Natural killer cell (primary cell): ENCODE measurements at places on chromosomes 2 and 18. TPM values are rescaled to one million over a fixed set of nuclear protein-coding genes. Genes with fewer than 3 reads are reported as not detected.
A peak's percentile ranks its signal among the peaks of the same experiment; 100 is the strongest.

DNA sequence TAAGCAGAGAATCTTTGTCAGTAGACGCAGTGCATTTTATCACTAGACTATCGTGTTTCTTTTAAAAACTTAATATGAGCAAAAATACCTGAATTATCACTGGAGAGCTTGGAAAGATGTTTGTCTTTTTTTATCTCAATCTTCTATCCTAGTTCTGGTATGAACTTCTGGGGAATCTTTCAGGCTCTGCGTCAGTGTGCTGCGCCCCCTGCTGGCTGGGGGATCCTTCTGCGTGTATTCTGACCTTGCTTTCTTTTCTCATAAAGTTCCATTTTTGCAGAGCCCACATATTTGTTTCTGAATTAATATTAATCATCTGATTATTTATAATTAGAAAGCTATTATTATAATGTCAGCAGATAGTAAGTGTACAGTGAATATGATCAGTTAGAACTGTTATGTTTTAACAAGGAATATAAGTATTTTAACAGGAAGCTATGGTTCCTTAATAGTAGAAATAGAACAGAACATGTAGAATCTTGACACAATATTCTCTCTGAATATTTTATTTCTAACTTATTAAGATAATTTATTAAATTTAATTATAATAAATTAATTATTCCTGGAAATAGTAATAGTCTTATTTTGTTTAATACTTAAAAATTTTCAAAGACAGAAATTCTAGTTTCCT lies 945.0 kb upstream of the CRIM1 start:
- no peak overlapping the region for H3K4me3 ChIP-seq
- no peak overlapping the region for H3K27ac ChIP-seq
- DNase-seq: peak; percentile 47
- H3K36me3 ChIP-seq: no peaks in the 10 kb centered on the region
- no peaks in the 10 kb centered on the region for H3K27me3 ChIP-seq

TBR1 gene
- total RNA-seq: not detected

DNA sequence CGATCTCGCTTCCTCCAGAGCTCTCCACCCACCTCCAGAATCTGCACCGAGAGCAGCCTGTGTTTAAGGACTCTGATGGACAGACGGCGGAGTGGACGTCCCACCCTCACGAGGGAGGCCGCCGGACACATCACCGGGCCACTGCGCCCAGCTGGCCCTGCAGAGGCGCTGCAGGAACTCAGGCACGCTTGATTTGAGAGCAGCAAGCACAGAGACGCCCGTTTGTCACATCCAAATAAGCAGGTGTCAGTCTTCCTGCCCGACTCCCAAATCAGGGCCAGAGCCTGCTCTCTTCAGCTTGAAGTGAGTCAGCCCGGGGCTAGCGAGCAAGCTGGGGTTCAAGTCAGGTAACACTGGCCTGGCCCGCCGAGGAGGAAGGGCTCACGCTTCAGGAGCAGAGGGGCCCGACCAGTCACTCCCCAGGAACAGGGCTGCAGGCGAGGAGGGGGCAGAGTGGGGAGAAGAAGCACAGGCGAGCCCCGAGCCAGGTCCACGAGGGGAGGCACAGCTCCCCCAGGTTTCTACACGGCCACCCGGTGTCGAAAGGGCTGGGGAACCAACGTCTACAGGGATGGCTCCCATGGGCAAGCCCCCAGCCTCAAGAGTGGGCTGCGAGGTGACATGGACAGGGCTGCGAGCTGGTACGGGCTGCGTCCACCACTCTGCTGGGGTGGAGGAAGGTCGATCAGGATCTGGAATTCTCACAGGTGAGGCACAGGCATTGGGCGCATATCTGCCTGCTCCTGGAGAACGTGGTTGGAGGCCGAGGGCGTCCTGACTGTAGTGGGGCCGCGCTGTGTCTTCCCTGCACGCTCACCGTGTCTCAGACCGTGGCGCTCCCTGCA lies 52.5 kb upstream of the CTDP1 start:
- no peak overlapping the region for H3K27ac ChIP-seq
- peaks cover 4% of the 10 kb centered on the region for H3K27me3 ChIP-seq
- H3K4me1 ChIP-seq: peaks cover 33% of the 10 kb centered on the region
- H3K4me3 ChIP-seq: no peak overlapping the region

DNA sequence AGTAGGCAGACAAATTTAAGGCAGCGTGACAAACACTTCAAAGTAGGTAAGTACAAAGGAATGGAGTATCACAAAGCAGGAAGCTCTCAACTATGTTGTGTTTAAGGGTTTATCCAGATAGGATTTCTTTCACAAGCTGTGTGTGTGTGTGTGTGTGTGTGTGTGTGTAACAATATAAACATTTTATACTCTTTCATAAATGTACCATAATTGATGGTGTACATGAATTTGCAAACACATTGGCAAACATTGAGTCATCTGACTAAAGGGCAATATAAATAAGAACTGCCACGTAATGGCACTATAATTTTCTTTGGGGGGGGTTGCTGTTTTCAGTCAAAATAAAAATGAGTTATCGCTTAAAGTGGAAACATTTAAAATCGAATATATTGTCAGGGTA lies 1004.4 kb upstream of the DDX18 start:
- no peak overlapping the region for H3K27ac ChIP-seq
- DNase-seq: no peak
- H3K4me3 ChIP-seq: no peak overlapping the region
- no peaks in the 10 kb centered on the region for H3K36me3 ChIP-seq

DNA sequence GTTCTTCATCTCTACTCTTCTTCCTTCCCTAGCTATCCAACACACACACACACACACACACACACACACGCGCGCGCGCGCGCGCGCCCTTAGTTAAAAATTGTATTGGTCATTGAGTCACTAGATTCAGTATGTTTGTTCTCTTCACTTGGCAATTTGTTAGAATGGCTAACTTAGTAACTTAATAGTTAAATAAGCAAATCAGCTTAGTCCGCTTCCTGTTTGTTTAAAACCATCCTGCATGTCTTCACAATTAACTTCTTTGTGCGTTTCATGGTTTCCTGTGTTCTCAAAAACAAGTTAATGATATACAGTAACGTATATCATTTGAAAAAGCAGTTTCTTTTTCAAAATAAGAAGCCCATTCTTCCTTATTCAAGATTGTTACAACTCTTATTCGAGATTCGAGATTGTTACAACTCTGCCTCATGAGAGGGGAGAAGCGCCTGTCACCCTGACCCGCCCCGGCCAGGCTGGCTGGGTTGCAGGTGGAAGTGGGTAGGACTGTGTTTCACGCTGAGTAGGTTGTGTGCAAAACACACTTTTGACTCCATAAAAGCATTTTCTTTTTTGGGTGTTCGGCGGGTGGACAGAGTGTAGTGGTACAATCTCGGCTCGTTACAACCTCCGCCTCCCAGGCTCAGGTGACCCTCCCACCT lies 9.5 kb upstream of the CNNM3 start:
- peak overlapping the region; percentile 83 for H3K27ac ChIP-seq
- H3K27me3 ChIP-seq: no peaks in the 10 kb centered on the region
- peaks cover 25% of the 10 kb centered on the region for H3K4me1 ChIP-seq
- H3K36me3 ChIP-seq: no peaks in the 10 kb centered on the region
- DNase-seq: peak; percentile 65
- H3K4me3 ChIP-seq: peak overlapping the region; percentile 13
